Glutamatergic neuron (in vitro differentiated cells): ENCODE measurements at places on chromosomes 7 and 10. TPM values are rescaled to one million over a fixed set of nuclear protein-coding genes. Genes with fewer than 3 reads are reported as not detected.

The SYT15 gene
- 2.5 TPM for total RNA-seq

The TAS2R3 gene
- total RNA-seq, result 1.6 TPM

GRCh38 chr10:3424111-3424851 is 251.7 kb upstream of the PITRM1 start:
- DNase-seq, result peak; percentile 81

DNA sequence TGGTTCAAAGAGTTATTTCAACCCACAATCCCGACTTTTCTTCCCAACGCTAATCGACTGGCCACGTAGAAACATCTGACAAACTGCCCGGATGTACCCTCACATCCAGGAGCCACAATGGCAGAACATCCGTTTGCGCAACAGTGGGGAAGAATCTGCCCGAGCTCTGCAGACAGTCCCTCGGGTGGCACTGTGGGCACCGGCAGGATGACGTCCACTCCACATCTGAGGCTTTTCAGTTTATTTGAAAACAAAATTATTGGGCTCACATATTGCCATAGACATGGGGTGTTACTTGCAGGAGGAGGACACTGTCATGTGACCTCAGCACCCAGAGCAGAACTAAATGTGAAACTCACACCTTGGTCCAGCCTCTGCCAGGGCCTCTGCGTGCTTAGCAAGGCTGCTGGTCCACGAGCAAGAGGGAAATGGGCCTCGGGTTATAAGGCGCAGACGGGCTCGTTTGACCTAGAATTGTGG is 84.1 kb downstream of the MKI67 start:
- peak; percentile 2 for DNase-seq

GRCh38 chr7:133980804-133981203 is 146.3 kb upstream of the LRGUK start:
- no peak for DNase-seq
